ENCODE measurements at places on chromosomes 5 and 9.

GRCh38 chr5:181108578-181109165 lies 22.3 kb downstream of the OR2V1 start:
- no peak for DNase-seq

DNA sequence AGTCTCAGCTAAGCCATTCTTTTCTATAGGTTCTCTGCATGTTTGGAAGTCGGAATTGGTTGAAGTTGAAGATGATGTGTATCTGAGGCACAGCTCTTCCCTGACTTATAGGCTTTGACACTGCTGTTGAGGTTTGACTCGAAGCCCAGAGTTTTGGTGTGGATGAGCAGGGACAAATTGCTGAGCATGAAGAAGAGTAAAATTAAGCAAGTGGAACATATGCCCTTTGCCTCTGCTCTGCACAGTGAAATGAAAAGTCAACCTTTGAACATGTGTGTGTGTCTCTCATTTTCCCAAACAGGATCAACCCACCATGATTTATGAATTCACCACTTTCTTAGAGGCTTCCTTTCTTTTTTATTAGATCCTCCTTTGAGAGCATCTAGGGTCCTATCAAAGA lies 8.5 kb downstream of the HMHB1 start:
- DNase-seq = no peak

GRCh38 chr5:172896465-172896864 lies 62.4 kb downstream of the ERGIC1 start:
- no peak for DNase-seq

- no peak for DNase-seq
These were observed 1.7 kb upstream of the POMT1 start for GRCh38 chr9:131500939-131501541.

DNA sequence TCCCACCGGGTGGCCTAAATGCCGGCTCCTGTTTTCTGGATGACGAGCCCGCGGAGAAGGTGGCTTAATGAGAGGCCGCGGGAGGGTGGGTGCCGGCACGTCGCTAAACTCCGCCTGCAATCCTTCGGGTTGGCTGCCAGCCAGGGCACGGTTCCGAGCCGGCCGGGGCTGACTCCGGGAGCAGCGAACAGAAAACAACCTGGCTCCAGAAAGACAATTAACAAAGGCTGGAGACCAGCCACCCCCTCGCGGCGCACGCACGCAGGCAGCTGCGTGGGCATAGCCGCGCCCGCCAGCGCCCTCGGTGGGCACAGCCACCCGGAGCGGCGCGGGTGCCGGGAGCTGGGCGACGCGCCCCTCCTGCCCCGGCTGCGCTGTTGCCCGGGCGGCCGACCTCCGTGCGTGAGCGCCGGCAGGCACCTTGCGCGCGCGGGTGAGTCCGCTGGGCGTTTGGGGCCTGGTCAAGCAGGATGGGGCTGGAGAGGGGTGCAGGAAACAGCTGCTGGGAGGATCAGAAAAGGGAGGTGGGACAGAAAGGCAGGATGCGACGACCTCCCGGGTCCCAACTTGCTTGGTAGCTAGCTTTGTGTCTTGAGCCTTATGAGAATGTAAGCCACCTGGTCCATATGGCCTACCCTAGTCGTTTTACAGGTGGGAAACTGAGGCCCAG lies at the start of gene ARHGEF37:
Gene ARHGEF37 (plus strand): TSS at position 307 of the 670 bp plus-strand sequence. CDS start 16,272 bp downstream, outside the sequence.
- DNase-seq = no peak

GRCh38 chr5:74622122-74622521 lies 18.4 kb downstream of the ENC1 start:
- DNase-seq = no peak

DNA sequence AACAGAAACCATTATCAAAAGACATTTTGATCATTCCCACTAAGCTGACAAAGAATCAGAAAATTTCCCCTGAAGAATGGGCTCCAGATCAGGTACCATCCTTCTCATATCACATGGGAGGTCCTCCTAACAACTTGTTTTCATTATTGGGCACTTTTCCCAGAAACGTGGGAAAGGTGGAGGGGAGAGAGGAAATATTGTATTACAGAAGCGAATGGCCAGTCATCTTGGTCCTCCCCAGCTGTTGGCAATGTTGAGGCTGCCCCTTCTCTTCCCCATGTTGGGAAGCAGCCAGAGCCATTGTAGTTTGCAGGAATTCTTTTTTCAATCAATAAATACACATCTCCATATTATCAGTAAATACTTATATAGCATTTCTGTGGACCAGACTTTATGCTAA lies 126.2 kb upstream of the ZNF608 start:
- DNase-seq = no peak

GRCh38 chr9:7388755-7389154 lies 410.8 kb downstream of the DMAC1 start:
- DNase-seq = no peak

- DNase-seq = no peak
These were observed 78.2 kb upstream of the RAPGEF1 start for GRCh38 chr9:131818089-131818488.

GRCh38 chr5:131633830-131634229 lies 1.2 kb downstream of the RAPGEF6 start:
- peak; percentile 22 for DNase-seq

GRCh38 chr9:70411121-70411929 lies 3.1 kb downstream of the KLF9 start:
- DNase-seq = no peak

DNA sequence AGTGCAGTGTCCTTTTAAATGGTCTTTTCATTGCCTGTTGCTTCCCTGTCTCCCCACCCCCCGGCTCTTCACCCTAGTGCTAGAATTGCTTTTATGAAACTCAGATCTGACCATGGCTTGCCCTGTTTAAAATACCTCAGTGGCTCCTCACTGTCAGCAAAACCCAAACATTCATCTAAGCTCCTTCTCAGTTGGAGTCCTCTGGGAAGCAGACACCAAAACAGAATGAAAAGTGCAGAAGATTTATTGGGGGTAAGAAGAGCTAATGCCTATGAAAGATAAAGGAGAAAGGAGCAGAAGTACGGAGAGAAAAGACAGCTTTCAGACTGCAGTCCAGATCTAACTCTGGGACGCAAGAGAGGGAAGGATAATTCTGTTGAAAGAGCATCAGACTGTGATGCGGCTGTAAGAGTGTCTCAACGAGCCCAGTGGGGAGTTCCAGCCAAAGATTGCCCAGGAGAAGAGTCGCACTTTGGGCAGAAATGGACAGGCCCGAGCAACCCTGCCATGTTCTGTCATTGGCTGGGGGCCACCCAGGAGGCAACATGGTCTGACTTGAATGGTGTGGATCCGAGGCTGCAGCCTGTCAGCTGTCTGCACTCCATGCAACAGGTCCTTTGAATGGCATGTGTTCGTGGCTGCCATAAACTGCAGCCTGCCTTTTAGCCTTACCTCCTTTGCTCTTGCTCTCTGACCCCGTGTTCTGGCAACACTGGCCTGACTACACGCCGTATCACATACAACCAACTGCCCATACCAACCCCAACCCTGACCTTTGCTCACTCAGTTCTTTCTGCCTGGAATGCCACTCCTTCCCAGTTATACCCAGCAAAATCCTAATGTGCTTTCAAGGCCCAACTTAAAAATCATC lies 55.9 kb downstream of the IRF1 start:
- no peak for DNase-seq

DNA sequence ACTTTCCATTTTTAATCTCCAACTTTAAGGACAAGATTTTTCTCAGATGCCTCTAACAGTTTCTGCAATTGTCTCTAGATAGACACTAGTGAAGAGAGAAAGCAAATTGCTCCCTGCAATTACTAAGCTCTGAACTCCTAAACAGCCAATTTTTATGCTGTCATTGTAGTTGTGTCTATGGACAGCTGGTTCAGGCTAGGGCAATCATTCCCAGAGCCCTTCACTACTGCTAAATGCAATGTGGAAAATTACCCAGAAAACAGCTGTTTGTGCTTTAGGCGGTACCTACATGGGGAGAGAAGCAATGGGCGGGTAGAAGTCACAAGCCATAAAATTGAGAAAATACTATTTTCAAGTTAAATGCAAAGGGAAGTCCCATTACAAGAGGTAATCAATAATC lies 211.6 kb downstream of the SPOCK1 start:
- DNase-seq = no peak

- peak; percentile 8 for DNase-seq
These were observed 674 bp downstream of the C5orf15 start for GRCh38 chr5:133967698-133968203.

All from T-helper 1 cell (primary cell).